ENCODE measurements at places on chromosomes 11 and 22. TPM values are rescaled to one million over a fixed set of nuclear protein-coding genes. Genes with fewer than 3 reads are reported as not detected.
A peak's percentile ranks its signal among the peaks of the same experiment; 100 is the strongest.

DNA sequence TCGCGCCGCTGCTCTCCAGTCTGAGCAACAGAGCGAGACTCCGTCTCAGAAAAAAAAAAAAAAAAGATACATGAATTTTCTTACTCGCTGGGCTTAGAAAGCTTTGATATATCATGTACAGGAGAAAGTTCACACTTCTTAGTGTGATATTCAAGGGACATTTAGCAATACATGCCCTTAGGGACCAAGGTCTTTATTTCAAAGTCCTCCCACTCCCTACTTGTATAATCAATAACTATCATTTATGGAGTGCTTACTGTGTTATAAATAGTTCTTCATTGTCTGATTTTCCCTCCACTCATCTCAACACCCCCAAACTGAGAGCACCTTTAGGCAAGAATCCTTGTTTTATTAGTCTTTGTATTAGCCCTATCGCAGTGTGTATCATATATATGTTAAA, 103.3 kb downstream of the UVRAG start:
- DNase-seq, result no peak

DNA sequence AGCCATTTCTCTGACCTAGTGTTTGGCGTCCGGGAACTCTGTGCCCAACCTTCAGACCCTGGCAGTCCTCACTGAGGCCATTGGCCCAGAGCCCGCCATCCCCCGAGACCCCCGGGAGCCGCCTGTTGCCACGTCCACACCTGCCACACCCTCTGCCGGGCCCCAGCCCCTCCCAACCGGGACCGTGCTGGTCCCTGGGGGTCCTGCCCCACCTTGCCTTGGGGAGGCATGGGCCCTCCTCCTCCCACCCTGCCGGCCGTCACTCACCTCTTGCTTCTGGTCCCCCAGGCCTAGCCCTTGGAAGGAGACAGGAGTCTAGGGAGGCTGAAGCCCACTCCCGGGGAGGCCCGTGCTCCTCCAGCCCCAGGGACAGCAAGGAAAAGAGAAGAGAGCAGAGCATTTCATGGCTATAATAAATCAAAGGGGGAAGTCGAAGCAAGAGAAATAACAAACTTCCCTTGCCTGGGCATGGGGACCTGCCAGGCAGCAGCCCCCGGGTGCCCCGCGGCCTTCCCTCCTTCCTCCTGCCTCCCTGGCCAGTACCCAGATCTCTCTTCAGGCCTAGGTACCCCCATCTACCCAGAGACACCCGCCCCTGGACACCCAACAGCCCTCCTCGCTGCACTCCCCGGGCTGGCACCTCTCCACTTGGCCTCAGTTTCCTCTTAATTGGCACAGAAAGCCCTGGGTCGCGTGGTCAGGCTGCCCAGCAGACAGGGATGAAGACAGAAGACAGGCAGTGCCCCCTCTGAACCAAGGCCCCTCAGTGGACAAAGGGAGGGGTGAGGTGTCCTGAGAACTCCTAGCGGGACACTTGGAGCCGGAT, 13.0 kb upstream of the SLC39A13 start:
- DNase-seq, result no peak

GRCh38 chr11:73194593-73194992, 23.5 kb upstream of the P2RY2 start:
- no peak for DNase-seq

- DNase-seq, result no peak
Observed at GRCh38 chr11:74102321-74102720, 68.5 kb downstream of the C2CD3 start.

GRCh38 chr11:125075242-125075625, 12.1 kb downstream of the SLC37A2 start:
- no peak for DNase-seq

DNA sequence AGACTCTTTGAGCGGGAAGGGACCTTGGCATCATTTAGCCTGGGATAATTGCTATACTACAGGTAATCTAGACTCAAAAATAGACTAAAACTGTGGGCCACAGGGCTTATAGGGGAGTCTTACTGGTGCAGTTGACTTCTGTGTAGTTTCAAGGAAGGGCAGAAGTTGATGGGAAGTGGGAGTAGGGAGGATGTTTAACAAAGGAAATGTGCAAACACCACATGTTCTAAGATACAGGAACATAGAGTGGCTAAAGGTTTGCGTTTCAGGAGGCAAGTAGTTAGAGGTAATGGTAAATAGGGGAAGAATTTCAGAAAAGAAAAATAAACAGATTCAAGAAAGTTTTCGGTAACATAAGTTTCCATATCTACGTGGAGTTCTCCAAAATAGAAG, 14.4 kb upstream of the SORL1 start:
- no peak for DNase-seq

DNA sequence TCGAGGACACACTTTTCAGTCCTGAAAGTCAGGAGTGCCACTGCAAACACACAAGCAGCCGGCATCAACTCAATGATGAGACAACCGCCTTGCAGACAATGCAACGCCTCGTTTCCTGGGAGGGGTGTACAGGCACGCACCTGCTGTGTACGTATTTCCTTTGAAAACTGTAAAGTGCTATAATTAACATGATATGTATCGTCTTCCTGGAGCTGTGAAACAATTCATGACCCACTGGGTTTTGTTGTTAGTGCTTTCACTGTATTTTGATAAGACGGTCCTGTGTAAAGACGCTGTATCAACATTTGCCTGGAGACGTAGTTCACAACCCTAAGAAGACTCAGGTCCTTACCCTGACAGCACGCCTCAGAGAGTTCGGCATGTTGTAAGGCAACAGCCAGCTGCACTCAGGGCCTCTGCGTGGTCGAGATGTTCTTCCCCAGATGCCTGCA, 105.7 kb upstream of the ANO1 start:
- no peak for DNase-seq

- no peak for DNase-seq
Observed at GRCh38 chr22:39943953-39944872, 16.0 kb upstream of the TMA7B start.

- no peak for DNase-seq
Observed at GRCh38 chr22:27156821-27157489, 499.6 kb downstream of the MIAT start.

- DNase-seq, result no peak
Observed at GRCh38 chr11:62710001-62710345, 2.5 kb downstream of the GNG3 start.

DNA sequence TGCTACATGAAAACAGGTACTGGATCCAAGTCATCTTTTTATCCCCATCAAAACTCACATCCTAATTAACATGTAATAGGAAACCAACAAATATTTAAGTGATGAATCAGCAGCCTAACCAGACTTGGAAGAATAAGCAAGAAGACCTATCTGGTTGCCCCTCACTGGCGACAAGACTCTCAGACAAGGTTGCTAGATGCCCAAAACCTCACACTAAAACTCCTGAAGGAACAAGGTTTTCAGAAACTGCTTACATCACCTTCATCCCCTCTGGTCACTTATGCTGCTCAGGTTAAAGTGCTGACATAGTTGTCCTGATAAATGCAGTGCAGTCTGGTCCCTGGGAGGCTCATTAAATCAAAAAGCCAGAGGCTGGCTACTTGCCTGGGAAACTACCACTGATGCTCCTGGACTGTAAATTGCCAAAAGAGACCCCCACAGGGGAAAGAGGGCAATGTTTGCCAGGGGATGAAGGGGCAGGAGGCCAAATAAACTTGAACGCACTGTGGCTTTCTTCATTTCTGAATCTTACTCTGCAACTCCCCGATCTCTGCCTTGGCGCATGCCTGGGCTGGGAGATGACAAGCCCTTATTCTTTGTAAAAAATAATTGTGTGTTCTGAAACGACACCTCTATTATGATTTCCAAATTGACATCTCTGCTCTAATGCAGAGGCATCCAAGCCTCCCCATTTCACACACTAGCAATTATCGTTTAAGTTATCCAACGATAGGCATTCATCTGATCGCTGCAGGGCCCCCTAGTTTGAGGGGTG, 72.7 kb downstream of the AMBRA1 start:
- DNase-seq, result peak; percentile 82

- no peak for DNase-seq
Observed at GRCh38 chr11:116356451-116356850, 416.3 kb downstream of the BUD13 start.

DNA sequence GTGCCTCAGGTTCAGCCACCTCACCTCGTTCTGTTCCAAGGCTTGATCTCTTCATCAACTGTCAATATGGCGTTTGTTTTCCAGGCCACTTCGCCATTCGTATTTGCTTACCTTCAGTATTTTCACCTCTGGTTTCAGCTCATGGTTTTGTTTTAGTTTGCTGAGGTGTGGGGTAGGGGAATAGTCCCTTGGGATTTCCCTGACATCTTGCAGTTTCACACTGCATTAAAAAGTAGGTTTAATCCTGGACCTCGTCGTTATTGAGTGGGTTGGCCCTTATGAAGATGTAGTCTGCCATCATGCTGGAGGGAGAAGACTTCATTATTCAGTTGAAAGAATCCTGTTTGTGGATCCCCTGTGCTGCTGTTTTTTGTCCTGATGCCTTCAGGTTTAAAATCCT, 46.0 kb downstream of the C11orf91 start:
- no peak for DNase-seq

DNA sequence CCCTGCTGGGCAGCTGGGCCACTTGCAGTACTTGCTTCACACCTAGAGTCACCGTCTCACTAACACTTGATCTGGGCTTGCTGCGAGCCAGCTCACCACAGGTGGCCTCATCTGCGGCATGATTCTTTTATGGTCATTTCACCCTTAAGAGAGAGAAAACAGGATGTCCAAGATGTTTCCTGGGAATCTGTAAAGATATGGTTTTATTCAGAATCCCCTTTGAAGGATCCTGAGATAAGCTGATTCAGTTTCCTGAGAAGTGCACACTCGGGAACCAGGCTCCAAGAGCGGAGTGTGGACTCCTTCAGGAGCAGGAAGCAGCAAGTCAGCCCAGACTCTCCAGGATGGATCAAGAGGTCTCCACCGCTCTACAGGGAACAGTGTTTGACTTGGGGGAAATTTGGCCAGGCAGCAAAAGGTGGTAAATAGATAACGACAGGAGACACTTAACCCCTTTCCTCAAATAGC, 21.8 kb upstream of the TP53AIP1 start:
- DNase-seq, result no peak

- peak; percentile 90 for DNase-seq
Observed at GRCh38 chr11:111846063-111846462, 25.3 kb downstream of the ALG9 start.

DNA sequence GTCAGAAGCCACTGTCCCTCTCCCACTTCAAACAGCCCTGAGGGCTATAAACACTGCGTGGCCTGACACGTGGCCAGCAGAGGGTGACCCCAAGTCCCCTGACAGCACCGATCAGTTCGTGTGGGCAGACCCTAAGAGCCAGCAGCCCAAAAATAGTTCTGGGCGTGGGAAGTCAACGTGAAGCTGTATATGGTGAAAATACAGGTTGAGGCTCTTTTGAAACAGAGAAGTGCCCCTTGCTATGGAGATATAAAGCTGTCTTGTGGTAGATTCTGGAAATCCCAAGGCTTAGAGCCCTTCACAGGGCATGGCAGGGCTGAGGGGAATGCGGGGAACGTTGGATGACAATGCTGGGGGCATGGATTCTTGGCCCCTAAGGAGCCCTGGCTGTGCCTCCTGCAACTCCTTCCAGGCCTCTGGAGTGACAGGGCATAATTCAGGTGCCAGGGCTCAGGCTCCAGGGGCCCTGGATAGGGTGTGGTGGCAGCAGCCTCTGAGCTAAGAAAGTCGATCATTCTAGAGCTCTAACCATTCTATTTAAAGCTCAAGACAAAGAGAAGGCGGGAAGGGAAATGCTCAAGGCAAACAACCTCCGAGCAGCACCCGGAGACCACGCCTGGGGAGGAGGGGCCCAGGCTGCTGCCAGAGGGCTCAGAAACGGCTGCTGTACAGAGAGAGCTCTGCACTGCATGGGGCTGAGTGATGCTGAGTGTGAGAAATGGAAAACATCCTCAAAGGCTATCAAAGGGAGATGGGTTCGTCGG, 60.4 kb upstream of the CD5 start:
- DNase-seq, result peak; percentile 20

- no peak for DNase-seq
Observed at GRCh38 chr11:100923555-100923954, 206.1 kb downstream of the PGR start.

- no peak for DNase-seq
Observed at GRCh38 chr11:75158241-75158640, 7.3 kb downstream of the SLCO2B1 start.

DNA sequence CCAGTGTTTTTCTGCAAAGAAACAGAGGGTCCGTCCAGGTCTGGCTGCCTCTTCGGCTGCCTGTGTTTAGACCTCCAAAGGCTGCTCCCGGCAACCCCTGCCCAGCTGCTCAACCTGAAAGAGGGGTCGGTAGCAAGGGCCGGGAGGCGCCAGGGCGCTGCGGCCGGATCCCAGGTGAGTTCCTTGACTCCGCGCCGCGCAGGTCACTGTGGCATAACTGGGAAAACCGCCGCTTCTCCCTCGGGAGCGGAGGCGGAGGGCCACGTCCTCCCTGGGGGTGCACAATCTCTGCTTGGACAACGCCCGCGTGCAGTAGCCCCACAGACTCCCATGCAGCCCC, 1.0 kb upstream of the BRSK2 start:
- DNase-seq, result no peak

DNA sequence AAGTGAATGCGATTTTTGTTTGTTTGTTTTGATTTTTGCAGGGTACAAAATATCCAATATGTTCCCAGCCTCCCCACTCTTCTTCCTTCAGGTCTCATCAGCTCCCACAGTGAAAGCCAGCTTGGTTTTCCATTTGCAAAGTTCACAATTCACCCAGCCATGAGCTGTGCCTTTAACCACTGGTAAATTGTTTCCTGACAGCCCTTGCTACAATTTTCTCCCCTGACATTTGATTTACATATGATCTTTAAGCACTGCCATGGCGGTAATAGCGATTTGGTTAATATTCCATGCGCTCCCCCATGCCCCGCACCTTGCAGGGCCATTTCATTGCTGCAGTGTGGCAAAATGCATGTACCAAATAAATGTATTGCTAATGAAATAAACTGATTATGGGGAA, 385.9 kb downstream of the MIAT start:
- no peak for DNase-seq

Gene NCF4
- not detected for total RNA-seq

Gene SMIM35
- not detected for total RNA-seq

Gene CABP4
- total RNA-seq, result not detected

Gene CRYBA4
- total RNA-seq, result not detected

Gene ASCL3
- not detected for total RNA-seq

Gene PRG2
- total RNA-seq, result not detected

Gene CEND1
- total RNA-seq, result 1.0 TPM

Gene EML3
- total RNA-seq, result 28.7 TPM

Gene SMC1B
- total RNA-seq, result not detected

Gene ALDH3B1
- total RNA-seq, result 15.5 TPM

Gene ANGPTL5
- total RNA-seq, result not detected

Gene CHST1
- 2.9 TPM for total RNA-seq

Gene MYBPC3
- not detected for total RNA-seq

Gene PNPLA5
- not detected for total RNA-seq
